Fibroblast of skin of right biceps (primary cell): ENCODE measurements at places on chromosomes 2 and 18.

GRCh38 chr2:778731-779350 is 101.6 kb upstream of the TMEM18 start:
- DNase-seq = no peak

DNA sequence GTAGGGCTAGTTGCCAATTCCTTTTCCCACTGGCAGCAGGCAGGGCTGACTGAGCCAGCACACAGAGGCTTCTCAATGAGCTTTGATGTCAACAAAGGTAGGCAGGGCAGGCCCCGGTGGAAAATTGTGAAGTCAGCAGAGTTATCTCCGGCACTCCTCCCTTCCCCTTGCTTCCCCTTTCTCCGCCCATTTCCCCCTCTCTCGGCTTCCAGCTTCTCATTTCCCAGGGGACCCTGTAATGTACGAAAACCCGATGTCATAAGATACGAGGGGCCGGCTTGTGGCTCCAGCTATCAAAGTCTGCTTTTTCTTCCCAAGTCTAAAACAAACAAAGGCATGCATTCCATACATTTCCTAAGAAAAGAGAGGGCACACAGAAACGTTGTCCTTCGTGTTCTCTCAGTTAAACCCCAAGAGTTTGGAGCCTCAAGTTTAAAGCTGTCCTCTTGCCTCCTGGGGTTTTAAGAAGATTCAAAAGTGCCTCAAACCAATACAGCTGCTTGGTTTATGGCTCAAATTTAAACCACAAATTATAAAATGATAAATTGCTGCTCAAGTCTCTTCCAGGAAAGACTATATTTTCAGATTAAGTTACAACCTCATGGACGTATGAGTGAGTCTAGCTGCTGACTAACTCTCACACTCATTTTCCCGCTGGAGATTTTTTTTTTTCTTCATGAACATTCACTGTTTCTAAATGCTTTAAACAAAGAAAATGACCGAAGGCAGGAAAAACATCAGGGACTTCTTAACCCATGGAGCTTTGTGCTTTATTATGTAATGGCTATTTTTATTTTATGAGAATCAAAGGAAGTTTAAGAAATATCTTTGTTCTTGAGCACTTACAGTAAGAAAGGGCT is 27.2 kb upstream of the EML4 start:
- DNase-seq = peak; percentile 98

- DNase-seq = no peak
Observed at GRCh38 chr2:148999451-148999921, 39.0 kb upstream of the LYPD6B start.

DNA sequence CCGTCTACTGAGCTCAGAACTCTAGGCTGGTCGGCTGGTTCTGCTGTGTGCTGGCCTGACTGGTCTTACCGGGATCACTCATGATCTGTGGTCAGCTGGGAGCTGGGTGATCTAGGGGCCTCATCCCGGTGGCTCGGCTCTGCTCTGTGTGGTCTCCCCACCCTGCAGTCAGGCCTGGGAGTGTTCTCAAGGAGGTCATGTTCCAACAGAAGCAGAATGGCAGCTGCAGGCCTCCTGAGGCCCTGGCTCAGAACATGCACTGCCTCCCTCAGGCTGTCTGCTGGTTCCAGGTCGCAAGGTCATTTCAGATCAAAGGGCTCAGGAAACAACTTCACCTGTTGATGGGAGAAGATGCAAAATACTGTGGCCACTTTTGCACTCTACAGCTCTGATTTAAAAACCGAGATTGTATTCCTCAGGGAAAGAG is 81.1 kb upstream of the RFX8 start:
- DNase-seq = no peak

DNA sequence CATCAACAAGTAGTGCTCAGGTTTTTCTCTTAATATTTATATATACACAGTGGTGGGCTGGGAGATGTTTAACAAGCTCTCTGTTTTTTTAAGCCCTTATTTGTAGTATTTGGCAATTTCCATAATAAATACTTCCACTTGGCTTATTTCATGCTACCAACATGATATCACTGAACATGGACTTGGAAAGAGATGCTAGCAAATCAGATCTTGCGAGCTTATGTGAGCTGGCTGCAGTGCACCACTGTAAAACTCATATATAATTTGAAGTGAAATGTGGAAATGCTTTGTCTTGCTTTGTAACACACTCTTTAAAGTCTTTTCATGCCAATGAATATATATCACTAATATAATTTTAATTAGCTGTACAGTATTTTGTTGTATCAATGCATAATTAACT is 155.7 kb downstream of the ALK start:
- peak; percentile 40 for DNase-seq

- DNase-seq = peak; percentile 78
Observed at GRCh38 chr2:138060301-138060635, 96.0 kb downstream of the HNMT start.

DNA sequence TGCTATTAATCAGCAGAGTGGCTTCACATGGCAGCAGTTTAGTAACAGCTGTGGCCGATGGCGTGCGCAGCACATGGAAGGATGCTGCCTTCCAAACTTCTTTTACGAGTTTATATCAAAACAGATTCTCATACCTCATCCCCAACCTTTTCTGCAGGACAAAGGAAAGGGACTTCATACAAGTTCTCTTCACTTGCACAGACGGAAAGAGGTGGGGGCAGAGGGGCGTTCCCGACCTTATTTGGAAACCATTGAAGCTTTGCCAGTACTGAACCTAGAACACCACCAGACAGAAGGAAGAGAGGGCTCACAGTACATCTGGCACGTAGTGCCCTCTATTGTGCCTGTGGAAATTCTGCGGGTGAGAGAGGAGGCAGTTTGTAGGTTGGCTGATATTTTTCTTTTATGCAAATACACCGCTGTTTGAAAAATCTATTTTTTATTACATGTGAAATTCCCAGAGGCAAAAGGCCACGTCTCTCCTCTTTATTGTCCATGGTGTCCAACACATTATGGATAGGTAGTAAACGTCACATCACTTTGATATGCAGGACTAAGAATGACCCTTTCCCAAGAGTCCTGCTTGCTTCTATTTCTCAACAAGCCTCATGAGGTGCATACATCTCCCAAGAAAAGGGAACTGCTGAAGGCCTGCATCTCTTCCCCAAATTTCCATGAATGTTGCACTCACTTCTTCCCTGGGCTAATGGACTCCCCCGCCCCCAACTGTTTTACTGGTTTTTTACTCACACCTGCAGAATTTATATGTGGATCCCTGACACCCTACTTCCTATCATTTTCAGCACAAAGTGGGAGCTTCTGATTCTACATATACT is 31.3 kb downstream of the COLEC12 start:
- DNase-seq = peak; percentile 63

DNA sequence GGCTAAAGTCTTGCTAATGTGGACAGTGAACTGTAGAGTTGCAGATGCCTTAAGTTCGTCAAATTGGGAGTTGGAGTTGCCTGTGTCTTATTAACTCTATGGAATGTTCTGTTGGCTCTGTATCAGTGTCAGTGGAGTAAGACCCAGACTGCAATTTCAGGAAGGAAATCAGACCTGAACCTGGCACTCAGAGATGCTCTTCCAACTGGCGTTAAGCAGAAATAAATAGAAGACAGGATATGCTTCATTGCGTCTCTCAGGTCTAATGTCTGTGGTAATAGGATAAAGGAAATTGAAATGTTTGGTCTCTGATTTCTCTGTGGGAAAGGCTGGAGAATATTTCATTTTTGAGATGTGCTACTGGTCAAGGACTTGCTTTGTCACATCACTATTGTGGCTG is 846.7 kb upstream of the ID2 start:
- no peak for DNase-seq

- DNase-seq = peak; percentile 22
Observed at GRCh38 chr2:119486886-119487285, 37.4 kb downstream of the SCTR start.

DNA sequence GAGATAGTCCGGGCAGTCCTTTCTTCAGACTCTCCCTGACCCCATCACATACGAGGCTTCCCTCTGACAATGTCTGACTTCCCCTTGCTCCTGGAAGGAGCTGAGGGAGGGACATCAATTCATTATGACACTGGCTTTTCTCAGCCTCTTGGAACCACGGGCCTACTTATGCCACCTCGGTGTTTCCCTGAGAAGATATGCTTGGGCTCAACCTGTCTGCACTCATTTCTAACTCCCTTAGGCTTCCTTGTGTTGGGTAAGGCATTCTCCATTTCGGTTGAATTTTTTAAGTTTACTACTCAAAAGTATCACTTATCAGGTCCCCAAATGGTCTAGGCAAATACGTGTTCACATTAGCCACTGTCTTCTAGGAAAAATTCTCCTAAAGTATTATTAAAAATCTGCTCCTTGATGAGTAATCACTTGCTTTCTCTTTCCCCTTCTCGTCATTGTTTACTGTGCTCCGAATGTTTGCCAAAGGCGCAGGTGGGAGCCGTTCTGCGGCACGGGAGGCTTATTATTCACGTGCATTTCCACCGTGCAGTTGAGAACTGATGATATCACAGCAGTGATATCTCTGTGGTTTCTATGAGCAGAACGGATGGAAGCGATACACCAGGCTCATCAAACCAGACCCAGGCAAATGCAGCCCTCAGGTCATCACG is 33.1 kb downstream of the ARL4C start:
- no peak for DNase-seq

DNA sequence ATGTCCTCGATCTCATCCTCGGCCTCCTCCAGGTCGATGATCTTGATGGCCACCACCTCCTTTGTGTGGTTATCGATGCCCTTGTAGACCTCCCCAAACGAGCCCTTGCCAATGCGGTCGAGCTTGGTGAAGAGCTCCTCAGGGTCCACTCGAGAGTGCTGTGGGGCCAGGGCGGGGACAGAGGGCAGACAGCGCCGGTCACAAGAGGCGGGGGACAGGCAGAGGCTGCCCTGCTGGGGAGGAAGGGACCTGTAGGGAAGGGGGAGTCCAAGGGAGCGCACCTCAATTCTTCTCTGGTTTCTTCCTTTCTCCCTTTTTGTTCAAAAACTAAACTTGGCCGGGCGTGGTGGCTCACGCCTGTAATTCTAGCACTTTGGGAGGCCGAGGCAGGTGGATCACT is 6.8 kb downstream of the STK25 start:
- no peak for DNase-seq

DNA sequence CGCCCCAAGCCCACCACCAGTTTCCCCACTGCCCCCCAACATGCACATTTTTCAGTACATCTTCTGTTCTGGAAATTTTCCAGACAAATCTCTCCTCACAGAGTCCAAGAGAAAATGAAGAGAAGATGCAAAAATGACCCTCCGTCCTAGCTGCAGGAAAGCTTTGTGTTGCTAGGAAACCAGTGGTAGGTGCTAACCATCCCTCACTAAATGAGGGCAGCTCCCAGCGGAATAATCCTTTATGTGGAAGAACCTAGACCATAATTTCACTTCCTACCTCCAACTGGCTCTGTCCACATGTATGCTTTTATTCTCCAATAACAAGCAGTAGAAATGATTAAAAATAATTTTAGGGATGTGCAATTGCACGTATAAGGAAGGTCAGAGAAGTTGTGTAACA is 311.9 kb upstream of the EPHA4 start:
- DNase-seq = no peak

GRCh38 chr18:629269-630150 is 27.9 kb upstream of the TYMS start:
- no peak for DNase-seq

- no peak for DNase-seq
Observed at GRCh38 chr2:74959106-74959751, 786 bp downstream of the POLE4 start.

- no peak for DNase-seq
Observed at GRCh38 chr2:209344349-209344748, 79.5 kb upstream of the MAP2 start.

DNA sequence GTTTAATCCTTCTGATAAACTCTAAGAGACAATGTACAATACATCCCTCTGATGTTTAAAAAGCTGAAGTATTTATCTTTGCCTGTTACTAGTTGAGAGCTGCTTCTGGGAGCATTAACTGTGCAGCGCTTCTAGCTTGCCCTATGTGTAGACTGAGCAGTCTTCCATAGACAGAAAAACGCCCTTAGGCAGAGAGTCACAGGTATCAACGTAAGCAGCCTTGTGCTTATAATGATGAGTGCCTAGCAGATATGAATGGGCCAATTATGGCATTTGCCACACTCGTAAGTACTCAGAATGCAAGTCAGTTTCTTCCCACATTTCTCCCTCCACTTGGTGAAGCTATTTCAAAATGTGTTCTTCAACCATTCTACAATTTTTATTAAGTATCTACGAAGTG is 731.1 kb upstream of the SLC8A1 start:
- no peak for DNase-seq

- DNase-seq = no peak
Observed at GRCh38 chr2:27980242-27980641, 89.7 kb downstream of the BABAM2 start.

- no peak for DNase-seq
Observed at GRCh38 chr18:78126106-78126505, 853.5 kb upstream of the SALL3 start.

- peak; percentile 12 for DNase-seq
Observed at GRCh38 chr18:46335534-46336101, 231.4 kb downstream of the HAUS1 start.

- DNase-seq = no peak
Observed at GRCh38 chr2:57504787-57505186, 541.8 kb upstream of the VRK2 start.

- DNase-seq = peak; percentile 15
Observed at GRCh38 chr18:7172611-7173010, 55.0 kb upstream of the LAMA1 start.

GRCh38 chr2:169585673-169586072 is 1.5 kb downstream of the PPIG start:
- DNase-seq = no peak

DNA sequence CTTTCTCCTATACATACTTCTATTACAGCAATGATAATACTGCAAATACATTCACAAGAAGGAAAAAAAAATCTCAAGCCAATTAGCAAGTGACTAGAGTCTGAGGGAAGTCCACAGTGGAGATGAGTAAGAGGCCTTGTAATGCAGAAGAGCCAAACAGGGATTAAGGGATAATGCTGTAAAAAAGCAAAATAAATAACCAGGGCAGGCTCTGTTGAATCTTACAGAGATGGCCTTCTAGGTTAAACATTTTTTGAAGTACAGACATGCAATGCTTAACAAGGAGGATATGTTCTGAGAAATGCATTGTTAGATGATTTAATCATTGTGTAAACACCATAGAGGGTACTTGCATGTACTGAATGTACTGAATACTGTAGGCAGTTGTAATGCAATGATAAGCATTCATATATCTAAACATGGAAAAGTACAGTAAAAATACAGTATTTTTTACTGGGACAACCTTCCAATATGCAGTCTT is 122.1 kb upstream of the RMDN2 start:
- peak; percentile 99 for DNase-seq

DNA sequence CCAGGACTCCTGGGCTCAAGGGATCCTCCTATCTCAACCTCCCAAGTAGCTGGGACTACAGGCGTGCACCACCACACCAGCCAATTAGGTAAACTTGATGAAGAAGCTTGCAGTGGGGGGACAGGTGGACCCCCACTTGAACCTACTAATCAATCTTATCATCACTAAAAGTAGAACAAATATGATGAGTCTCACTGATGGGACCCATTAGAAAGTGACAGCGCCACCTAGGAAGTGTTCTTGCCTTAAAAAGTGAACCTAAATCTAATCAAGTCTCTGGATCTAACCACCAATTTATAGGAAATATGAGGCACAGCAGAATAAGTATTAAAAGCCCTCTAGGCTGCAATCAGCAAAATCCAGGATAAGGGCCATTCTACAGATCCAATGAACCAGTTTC is 79.2 kb downstream of the BIN1 start:
- no peak for DNase-seq
